Esophagus squamous epithelium (tissue), 5 donors: ENCODE measurements at places on chromosomes 5 and 9.

- DNase-seq: no peak
These were observed 201.3 kb downstream of the ALDH1A1 start for GRCh38 chr9:72751541-72751940.

DNA sequence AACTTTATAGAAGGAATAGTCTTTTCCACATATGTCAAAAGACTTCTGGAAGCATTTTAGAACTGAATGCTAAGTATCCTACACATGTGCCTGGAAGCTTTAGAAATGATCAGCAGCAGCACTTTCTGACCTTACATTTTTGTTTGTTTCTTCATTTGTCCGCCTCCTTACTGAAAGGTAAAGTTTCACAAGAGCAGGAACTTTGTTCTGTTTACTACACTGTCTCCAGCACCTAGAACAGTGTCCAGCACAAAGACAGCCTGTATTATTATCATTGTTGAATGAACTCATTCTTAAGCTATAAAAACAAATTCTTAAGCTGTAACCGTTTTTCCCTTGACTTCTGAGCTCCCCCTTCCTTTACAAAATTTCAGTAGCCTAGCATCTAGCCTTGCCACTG is 14.8 kb downstream of the PIP5K1B start:
- DNase-seq: no peak

GRCh38 chr5:141484641-141485311 is at the start of gene PCDHGC4:
PCDHGC4 (plus strand) TSS chr5:141485030; CDS start chr5:141485174, 144 bp downstream.
- DNase-seq: no peak

GRCh38 chr5:38105231-38105570 is 153.2 kb upstream of the EGFLAM start:
- no peak for DNase-seq

- DNase-seq: no peak
These were observed 57.9 kb downstream of the TEX10 start for GRCh38 chr9:100294806-100295205.

GRCh38 chr9:112809351-112809848 is 58.8 kb downstream of the SNX30 start:
- no peak for DNase-seq

GRCh38 chr9:14136646-14137370 is 177.1 kb downstream of the NFIB start:
- DNase-seq: no peak

GRCh38 chr5:41748631-41749030 is 121.6 kb downstream of the OXCT1 start:
- DNase-seq: no peak

- no peak for DNase-seq
These were observed 474.2 kb upstream of the ADAMTS16 start for GRCh38 chr5:4665911-4666310.

DNA sequence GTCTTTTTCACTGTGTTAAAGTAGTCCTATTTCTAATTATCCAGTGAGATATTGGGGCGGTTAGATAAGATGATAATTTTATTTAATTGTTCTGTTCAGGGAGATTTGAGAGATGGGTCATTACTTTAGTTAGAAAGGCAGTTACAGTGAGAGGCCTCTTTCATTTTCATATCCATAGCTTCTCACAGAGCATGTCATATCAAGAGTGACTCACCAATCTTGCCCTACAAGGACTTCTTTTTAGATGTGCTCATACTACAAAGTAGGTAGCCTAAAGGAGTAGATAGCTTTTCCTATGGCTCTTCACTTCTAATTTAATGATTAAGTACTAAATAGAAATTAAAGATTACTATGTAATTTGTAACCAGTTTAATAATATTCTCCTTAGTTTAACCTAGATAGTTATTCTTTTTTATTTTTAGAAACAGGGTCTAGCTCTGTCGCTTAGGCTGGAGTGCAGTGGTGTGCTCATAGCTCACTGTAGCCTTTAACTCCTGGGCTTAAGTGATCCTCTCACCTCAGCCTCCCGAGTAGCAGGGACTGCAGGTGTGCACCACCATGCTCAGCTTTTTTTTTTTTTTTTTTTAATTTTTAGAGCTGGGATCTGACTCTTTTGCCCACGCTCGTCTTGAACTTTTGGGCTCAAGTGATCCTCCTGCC is 71.0 kb downstream of the FER start:
- no peak for DNase-seq

DNA sequence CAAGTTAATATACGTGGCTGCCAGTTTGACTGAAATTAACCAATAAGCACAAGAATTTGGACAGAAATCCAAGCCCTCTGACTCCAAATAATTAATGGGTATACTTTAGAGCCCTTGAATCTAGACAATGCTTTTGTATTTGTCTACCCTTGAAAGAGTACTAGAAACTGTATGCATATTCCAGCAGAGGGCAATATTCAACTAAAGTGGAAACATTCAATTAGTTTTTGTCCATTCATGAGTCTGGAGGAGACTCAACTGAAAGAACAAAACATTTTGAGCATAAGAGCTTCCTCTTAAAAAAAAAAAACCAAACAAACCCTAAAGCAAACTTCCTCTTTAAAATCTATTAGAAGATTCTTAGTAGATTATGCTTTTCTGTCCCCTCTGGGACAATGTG is 157.8 kb downstream of the ARHGEF28 start:
- DNase-seq: no peak

DNA sequence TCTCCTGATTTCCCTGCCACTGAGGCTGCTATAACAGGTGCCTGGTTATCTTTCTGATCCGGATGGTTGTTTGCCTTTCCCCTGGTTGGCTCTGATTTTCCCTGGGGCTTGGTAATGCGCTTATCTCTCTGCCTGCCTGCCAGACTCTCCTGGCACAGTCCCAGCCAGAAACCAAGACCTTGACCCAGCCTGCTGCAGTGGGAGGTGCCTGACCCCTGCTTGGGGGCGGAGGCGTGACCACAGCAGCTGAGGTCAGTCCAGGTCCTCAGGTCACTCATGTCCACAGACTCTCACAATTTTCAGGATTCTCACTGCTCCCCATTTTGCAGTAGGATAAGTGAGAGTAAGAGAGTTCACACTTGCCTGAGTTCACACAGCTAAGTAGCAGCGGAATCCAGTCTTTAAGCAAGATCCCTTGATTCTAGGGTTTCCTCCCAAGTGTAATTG is 24.4 kb upstream of the SYNPO start:
- no peak for DNase-seq

- no peak for DNase-seq
These were observed 38.3 kb downstream of the RFK start for GRCh38 chr9:76355886-76356285.

GRCh38 chr9:135887585-135888050 is 19.7 kb downstream of the CAMSAP1 start:
- no peak for DNase-seq

DNA sequence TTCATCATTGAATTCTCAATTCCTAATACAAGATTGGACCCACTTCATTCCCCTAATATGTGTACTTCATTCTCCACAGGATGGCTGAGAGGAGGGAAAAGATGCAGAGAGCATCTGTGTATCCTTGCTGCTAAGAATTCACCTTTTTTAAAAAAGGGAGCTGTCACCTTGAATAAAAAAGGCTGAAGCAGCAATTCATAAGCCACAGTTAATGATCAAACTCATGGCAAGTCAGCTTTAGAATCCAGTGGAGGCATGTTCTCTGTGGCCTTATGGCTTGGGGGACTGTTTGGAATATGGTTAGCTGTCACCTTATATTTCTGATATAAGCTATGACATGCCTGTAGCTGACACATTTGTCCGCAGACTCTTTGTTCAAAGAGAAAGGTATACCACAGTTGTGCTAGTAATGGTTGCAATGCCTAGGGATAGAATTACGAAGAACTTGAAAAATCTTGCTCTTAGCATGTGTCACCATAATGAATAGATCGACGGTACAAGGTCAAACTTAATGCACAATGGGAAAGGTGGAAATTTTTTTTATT is 256.8 kb upstream of the TNC start:
- DNase-seq: no peak

- DNase-seq: no peak
These were observed 255.0 kb downstream of the NDUFS4 start for GRCh38 chr5:53815471-53815870.

DNA sequence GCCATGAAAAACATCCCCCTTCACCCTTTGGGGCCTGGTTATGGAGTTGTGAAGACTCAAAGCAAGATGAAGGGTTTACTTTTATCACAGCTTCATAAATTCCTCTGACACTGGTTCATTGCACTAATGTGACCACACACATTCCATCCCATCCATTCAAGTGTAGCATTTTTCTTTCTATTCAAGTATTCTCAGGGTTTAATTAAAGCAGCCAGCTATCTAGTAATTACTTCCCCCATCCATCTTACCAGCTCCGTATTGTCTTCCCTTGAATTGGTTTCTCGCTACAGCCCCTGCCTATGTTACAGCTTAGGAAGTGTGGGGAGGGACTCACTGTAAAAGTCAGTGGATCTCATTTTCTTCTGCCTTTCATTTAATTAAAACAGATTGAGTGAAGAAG is 387.0 kb upstream of the RFX3 start:
- DNase-seq: no peak
